ENCODE measurements at places on chromosomes 6 and 20.

GRCh38 chr6:130178692-130179091 lies 44.1 kb downstream of the SAMD3 start:
- no peak for DNase-seq

- DNase-seq = no peak
Observed at GRCh38 chr6:156794546-156795354, 17.6 kb downstream of the ARID1B start.

- no peak for DNase-seq
Observed at GRCh38 chr20:62409931-62410745, 3.1 kb upstream of the CABLES2 start.

DNA sequence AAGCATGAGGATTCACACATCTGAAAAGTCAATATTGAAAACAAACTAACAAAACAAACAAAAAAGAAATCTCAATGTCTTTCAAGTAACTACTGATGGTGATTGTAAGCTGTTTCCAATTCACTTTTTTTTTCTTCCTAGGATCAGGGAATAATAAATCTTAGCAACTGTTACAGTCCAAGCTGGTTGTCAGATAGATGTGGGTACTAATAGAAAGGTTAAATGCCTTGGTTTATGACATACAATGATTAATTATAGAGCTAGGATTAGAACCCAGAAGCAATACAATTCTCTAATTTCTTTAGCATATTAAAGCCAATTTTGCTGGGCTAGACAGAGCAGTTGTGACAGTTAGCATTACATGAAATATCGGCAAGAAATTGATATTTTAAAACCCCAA lies 1301.6 kb downstream of the EPHA7 start:
- DNase-seq = no peak

GRCh38 chr6:43666196-43666920 lies 21.2 kb downstream of the MRPS18A start:
- no peak for DNase-seq

GRCh38 chr6:32085759-32086459 lies 23.2 kb downstream of the TNXB start:
- no peak for DNase-seq

DNA sequence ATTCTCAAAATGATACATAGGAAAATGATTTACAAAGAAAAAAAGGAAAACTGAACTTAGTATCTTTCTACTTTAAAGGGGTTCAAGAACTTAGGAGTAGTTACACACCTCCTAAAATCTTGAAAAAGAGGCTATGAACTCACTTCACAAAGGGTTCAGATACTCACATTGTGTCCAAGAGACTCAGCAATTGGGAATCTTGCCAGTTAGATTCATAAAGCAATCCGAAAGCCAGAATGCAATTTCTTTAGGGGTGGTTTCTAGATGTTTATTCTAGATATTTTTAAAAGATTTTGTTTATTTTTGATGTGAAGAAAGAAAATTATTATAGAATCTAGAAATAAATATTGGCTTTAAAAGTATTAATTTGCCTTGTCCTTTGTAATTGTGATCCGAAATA lies 1.7 kb upstream of the MYB start:
- no peak for DNase-seq

DNA sequence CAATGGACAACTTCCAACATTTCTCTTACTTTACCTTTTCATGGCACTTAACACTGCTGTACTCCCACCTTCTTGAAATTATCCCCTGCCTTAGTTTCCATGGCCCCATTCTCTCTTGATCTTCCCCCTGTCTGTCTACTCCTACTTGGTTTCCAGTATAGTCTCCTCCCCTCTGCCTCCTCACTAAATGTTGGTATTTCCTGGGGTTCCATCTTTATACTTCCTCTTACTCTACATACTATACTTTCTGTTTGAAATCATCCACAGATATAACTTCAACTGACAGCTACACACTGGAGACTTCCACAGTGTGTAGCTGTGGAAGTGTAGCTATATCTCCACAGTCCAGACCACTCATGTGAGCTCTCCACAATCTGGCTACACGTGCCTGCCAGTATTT lies 13.5 kb downstream of the ZHX3 start:
- DNase-seq = no peak

DNA sequence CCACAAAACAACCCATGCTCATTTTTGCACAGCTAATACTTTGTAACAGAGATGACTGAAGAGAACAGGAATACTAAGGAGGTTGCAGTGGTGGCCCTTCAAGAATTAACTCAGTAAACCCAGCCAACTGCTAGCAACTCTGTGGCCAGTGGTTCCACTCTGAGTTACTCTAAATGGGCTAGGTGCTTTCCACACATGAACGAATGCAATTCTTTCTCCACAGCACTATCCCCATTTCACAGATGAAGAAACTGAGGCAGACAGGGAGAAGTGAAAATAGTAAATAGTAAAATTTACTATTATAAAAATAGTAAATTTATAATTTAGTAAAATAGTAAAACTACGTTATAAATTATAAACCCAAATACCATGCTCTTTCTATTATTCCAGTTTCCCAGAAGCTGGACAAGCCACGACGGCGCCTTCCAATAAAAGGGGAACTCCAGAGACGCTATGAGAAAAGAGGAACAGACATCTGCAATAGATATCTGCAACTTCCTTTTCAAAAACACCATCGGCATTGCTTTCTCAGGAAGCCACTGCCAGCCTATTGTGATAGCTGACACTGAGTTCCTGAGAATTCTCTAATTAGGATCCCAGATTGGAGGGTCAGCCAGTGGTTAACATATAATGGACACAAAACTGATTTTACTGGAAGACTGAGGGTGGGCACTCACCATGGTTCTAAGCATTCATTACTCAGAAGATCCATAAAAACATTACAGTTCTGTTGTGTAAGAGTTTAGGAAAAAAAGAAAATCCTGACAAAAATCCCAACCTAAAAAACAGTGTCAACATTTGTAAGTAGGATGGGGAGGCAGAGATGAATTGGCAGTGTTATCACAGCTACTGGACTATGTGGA lies 16.2 kb downstream of the FKBP1A start:
- DNase-seq = no peak

DNA sequence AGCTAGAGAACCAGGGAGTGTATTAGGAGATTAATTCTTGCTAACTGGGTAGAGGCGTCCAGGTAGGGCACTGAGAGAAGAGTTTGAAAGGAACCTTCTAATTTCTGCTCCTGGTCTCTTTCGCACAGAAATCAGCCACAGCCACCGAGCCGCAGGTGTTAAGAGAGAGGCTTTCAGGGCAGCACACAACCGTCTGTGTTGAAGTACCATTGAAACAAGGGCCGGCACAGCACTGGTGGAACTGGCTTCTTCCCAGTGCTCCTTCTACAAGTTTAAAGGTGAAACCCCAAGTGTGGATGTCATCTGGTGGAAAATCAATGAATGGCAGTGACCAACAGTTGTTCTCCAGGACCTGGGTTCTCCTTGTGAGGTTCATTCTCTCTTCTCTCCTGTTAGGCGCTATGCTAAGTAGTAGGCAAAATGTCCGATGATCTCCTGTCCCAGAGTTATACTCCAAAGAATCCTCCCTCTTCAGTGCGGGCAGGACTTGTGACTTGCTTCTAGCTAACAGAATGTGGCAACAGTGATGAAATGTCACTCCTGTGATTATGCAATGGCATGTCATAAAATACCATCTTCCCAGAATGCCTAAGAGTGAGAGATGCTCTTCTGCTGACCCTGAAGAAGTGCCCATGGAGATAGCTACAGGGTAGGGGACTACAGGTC lies 15.0 kb upstream of the RIN2 start:
- DNase-seq = no peak

GRCh38 chr20:52593654-52594053 lies 378.5 kb upstream of the TSHZ2 start:
- DNase-seq = no peak

GRCh38 chr6:15535495-15536197 lies 127.2 kb downstream of the DTNBP1 start:
- DNase-seq = no peak

- peak; percentile 38 for DNase-seq
Observed at GRCh38 chr6:52390361-52390727, 28.4 kb downstream of the PAQR8 start.

- DNase-seq = no peak
Observed at GRCh38 chr6:87396595-87397392, 11.0 kb upstream of the CFAP206 start.

- no peak for DNase-seq
Observed at GRCh38 chr6:105896821-105897095, 189.4 kb upstream of the PRDM1 start.

DNA sequence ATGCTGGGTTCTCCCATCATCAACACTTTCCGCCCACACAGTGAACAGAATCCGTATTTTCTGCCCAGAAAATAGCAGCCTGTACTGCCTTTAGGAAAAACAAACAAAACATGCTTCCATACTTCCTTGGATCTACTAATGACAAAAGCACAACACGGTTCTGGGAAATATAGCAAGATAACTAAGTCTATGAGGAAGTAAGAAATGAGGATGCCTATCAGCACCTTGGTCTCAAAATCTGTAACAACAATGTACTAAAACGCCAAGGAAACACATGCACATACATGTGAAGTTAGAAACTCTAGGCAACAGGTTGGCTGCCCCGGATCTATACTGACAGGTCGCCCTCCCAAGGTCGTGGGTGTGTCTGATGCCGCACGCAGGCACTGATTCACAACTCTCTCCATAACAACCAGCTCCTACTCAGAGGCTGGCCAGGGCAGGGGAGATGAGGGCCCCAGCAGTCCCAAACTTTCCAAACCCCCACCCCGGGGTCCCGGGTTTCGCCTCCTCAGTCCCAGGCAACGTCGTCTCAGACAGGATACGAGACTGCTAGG lies 710 bp downstream of the BTBD9 start:
- peak; percentile 66 for DNase-seq

DNA sequence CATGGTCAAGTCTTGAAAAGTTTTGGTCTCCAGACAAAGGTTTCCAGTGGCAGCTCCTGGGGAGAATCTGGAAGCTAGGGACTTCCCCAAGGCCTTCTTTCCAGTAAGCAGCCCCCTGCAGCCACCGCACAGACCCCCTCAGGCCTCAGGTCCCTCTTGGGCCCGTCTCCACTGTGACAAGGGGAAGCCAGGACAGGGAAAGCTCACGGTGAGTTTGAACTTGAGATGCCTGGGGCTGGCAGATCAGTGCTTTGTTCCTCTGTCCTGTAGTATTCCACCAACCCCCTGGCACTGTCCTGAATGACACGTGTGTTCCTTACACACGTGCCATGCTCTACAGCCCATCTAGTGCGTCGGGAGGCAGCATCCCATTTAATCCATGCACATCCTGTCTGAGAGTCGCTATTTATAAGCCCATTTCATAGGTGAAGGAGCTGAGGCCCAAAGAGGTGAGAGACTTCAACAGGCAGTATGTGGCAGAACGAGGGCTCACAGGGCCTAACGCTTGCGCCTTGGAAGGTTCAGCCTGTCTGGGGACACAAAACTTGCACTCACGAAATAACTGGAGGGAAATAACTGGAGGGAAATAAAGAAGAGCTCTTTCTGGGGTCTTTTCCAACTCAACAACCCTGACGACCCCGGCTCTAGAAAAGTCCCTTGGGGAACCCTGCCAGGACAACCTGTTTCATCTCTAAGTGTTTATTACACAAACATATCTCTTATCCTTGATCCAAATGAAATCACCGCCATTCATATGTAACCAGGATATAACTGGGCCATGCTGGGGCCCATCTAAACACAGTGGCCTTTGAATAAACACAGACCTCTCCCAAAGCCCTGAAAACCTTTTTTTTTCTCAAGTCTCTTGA lies 123.0 kb downstream of the BANF2 start:
- no peak for DNase-seq

DNA sequence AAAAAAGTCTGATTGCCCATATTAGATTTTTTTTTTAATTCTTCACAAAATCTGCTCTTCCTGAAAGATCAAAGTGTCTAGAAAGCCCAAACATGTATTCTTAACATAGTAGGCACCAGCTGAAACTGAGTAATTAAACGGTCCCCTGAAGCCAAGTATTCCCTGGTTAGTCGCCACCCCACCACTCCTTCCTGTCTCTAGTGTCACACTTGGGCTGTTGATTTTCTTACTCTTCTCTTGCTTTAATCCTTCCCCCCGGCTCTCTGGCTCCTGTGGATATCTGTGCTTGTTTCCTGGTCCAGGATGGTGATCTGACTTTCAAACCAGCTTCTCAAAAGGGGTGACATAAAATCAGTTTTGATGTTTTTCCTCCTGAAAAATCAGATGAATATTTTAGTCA lies 162.9 kb downstream of the QKI start:
- no peak for DNase-seq

- DNase-seq = no peak
Observed at GRCh38 chr6:68834551-68834950, 199.5 kb downstream of the ADGRB3 start.

- no peak for DNase-seq
Observed at GRCh38 chr6:134596191-134596590, 278.3 kb upstream of the SGK1 start.

DNA sequence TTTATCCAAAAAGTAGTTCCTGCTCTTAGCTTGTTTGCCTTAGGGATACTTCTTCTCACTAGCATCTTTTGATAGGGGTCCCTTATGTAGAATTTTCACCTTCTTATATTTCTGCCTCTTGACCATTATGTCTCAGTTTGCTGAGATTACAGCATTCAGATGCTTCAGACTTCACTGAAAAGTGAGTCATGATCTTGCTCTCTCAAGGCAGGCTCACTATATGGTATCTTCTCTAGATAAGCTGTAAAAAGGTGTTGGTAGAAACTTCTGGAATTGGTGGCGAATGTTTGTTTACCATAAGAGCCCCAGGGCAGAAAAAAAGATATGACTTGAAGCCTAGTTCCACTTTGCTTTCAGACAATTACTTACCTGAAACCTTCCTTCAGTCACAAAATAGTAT lies 19.7 kb downstream of the GTPBP2 start:
- no peak for DNase-seq

- no peak for DNase-seq
Observed at GRCh38 chr6:122495612-122496011, 24.0 kb upstream of the SERINC1 start.

DNA sequence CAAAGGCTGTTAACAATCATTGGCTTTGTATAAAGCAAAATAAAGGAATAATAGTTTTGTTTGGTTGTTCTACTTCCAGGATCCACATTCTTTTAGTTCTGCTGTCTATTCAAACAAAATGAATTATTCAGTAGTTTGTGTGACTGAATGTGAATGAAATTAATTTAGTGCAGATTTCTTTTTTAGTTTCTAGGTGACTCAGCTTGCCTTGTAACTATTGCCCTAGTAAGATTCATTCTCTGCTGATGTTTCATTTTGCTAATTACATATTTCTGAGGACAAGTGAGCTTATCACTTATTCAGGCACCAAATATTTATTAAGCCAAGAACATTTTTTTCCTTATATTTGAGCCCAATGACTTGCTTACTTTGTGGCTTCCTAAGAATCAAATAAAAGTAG lies 46.5 kb upstream of the RIPOR2 start:
- DNase-seq = no peak

DNA sequence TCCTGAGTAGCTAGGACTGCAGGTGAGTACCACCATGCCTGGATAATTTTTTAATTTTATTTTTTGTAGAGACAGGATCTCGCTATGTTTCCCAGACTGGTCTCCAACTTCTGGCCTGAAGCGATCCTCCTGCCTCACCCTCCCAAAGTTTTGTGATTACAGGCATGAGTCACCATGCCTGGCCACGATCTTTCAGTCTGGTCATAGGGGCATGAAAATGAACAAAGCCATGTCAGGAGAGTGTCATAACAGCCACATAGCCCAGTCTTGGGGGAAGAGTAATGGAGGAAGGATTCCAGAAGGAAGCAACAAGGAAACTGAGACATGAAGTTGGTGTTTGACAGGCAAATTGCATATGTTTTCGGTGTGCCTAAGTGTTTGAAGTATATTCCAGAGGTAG lies 17.0 kb upstream of the SNX3 start:
- no peak for DNase-seq

GRCh38 chr20:53760025-53760441 lies 166.4 kb upstream of the ZNF217 start:
- no peak for DNase-seq
